ELR (cell line): ENCODE measurements at places on chromosomes 4 and X.

DNA sequence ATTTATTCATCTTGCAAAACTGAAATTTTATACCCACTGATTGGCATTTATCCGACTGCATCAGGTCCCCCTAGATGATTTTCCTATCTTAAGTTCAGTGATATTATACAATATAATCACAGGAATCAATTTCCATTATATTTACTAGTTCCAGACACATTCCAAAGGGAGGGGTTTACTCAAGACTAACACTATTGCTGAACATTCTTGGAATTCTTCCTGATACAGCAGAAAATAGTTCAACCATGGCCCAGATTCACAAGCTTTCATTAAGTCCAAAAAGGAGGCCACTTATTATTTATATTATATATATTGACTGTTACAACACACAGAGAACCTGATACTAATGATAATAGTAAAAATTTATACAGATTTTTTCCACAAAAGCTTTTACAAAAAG lies 2353.6 kb downstream of the PCDH7 start:
- DNase-seq = peak; percentile 43

- no peak for DNase-seq
Observed at GRCh38 chr4:8917321-8917811, 45.7 kb upstream of the HMX1 start.

GRCh38 chr4:184151988-184152485 lies 65.6 kb downstream of the ENPP6 start:
- DNase-seq = no peak

DNA sequence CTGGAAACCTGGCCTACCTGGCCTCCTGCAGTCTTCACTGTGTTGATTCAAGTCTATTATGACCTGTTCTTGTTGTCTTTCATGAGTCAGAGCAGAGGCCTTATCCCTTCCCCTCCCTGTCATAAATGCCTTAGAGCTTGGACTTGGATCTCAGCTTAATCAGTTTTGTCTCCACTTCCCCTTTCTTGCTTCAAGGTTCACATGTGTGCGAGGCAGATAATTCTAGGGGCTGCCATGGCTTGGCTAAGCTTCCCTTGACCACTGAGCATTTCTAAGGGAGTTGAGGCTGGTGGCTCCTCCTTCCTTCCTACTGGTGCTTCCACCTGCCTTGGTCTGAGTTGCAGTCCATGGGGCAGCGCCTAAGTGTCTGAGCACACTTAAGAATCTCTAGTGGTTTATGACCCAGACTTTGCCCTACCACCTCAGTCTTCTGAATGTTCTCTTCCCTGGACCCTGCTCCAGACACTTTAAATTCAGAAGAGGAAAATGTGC lies 1.7 kb upstream of the HEPH start:
- no peak for DNase-seq

DNA sequence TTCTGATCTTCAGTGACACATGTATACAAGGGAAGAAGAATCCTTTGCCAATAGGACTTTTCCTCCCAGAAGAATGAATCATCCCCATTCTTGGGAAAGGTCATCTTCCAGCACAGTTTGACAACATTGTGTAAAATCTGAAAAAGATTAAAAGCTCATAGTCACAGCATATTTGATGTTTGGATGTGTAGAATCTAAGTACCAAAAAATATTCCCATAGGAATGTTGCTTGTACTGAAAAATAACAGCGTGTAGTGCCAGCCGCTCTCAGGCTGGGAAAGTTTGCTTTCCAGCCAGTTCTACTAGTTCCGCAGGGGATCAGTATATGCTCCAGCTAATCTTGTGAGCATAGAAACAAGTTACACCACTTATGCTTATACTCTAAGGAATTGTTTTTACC lies 74.7 kb upstream of the IL13RA1 start:
- DNase-seq = peak; percentile 0

DNA sequence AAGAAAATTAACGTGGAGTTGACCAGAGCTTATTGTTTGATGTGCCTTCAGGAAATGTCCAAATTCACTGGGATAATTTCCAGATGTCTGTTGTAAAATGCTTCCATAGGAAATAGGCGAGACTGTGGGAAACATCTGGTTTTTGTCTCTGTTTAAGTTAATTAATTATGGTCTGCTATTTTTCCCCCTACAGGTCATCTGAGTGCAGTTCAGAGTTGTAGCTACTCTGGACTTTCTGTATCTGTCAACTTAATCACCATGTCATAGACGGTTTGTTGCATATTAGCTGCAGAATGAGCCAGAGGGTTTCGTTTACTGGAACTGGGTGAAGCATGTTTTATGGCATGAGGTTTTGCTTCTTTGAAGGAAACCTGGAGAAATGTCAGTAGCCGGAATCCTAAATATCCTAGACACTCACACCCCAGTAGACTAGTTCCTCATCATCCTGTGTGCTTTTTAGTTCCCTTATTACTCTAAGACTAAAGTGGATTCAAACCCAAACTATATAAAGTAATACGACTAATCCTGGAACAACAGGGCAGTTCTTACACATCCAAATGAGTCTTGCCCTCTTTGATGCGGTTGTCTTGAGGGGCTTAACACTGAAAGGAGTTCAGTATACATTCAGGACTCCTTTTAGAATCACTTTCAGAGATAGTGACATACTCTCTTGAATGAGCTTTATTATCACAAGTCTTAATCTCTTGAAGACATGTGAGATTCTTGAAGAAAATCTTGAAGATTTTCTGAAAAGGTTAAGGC lies 62.5 kb downstream of the PPEF1 start:
- no peak for DNase-seq

DNA sequence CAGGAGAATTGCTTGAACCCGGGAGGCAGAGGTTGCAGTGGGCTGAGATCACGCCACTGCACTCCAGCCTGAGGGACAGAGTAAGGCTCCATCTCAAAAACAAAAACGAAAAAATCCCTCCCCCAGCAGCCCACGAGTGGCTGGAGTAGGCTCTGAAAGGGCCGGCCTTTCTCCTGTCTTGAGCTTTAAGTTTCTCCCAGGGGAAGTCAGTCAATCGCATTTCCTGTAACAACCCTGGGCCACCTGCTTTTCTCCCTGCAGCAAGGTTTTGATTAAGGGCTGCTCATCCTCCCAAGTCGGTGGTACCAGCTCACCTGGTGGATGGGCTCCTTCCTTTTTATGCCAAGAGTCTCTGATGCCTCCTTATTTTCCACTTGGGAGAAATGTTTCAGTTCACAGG lies 2.0 kb upstream of the NYX start:
- DNase-seq = no peak

DNA sequence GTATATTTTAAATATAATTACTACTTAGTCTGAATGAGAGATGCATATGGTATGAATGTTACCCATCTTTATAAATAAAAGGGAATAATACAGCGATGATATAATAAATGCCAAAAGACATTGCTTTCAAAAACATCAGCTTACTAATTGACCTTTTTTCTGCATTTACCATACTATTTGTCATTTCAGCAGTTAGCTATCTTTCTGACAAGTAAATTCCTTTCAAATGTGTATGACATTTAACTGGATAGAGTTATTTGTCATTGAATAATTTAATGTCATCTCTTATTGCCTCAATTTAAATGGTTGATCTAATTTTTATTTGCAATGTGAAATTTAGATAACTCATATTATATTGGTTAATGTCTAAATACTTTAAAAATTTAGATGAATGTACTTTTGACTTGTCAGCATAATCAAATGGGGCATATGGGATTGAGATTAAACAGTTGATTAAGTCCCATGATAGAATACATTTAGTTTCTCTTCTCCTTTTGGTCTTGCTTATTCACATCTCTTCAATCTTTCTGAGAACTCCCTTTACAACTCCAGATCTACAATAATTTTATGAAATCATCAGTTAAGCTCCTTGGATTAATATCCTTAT lies 350.9 kb downstream of the PCDH18 start:
- no peak for DNase-seq

DNA sequence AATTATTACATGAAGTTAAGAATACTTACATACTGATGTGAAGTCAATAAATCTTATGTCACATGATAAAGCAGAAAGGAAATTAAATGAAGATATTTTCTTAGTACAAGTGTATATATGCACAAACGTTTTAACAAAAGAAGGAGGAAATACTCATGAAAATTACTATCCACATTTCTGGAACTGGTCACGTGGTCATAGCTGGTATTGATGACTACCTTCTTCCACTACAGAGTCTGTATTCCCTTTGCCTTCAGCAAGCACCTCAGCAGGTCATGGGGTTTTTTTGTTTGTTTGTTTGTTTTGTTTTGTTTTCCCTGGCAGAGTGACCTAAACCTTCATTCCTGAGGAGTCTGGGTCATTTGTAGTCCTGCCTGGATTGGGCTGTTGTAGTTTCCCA lies 174.9 kb upstream of the BANK1 start:
- DNase-seq = no peak

- no peak for DNase-seq
Observed at GRCh38 chr4:37066159-37066558, 178.4 kb upstream of the NWD2 start.

- DNase-seq = no peak
Observed at GRCh38 chrX:74292808-74293123, 11.2 kb upstream of the ZCCHC13 start.

GRCh38 chr4:41639291-41639690 lies 101.3 kb downstream of the LIMCH1 start:
- DNase-seq = no peak

DNA sequence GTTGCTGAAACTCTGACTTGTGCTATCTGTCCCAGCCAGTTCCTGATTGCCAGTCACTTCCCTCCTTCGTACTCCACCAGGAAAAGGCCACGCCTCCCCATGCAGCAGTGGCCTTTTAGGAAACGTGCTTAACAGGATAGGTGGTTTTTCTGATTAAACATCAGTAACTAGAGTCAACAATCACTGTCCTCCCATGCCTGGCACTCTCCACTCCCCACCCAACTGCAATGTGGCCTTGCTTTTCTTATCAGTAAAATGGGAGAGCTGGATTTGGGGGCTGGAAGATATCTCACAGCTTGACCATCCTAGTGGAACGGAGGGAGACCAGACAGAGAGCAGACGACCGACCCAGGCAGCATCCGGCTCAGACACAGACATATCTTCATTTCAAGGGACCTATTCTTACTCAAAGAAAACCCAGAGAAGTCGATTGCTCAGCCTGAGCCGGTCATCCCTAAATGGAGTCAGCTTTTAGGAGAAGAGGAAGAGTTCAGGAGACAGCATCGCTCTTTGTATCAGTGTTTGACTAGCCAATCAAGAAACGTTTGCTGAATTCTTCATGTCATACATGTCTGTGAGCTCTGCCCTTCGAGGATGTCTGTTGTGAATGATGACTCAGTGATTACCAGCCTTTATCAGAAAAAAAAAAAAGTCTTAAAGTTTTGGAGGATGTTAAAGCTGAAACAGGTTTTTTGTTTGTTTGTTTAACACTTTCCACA lies 12.7 kb upstream of the UBA6 start:
- DNase-seq = peak; percentile 74

DNA sequence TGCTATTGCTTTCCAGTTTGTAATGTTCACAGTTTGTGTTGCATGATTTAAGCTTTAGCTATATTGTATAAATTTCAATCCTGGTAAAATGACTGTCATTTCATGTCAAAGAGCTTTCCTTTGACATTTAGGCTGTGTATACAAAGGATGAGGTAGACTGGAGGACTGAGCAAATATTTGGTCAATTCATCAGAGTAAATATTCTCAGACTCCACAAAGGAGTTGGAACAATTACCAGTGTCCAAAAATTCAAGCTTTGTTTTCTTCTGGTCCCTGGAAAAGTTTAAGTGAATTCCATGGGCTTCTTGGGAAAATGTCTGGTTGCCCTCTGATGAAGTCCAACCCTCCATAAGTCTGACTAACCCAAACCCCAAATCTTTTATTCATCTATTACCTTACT lies 682.4 kb downstream of the DACH2 start:
- DNase-seq = no peak

DNA sequence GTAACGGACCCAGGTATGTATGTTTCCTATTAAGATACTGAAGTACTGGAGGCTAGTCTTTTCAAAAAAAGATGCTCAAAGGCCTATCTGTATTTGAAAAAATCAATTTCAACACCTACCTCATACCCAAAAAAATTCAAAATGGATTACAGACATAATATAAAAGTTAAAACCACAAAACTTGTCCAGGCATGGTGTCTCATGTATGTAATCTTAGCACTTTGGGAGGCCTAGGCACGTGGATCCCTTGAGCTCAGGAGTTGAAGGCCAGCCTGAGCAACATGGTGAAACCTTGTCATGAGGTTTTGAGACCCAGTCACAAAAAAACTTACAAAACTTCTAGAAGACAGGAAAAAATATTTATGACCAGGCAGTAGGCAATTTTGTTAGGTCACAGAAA lies 16.7 kb downstream of the RBMX start:
- no peak for DNase-seq

- peak; percentile 14 for DNase-seq
Observed at GRCh38 chr4:171636606-171637005, 176.6 kb upstream of the GALNTL6 start.

- DNase-seq = no peak
Observed at GRCh38 chrX:94455782-94456181, 781.8 kb downstream of the FAM133A start.

DNA sequence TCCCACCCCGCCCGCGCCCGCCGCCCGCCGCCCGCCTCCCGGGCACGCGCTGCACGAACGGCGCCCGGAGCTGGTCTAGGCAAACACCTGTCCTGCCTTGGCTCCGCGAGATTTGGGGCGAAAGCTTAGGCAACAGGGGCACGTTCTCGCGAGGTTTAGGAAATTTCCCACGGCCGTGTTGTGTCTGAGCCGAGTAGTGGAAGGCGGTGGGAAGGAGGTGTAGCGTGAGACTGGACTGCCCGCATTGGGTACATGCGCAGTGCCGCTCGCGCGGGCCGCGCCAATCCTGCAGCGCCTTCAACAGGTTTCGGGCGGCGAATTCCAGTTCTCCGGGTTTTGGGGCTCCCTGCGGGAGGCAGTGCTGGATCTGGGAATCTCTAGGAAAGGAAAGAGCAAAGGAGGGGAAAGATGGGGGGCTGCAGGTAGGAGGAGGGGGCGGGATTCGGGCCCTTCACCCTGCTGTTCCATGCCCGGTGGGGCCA lies 1.3 kb upstream of the RBPJ start:
- peak; percentile 99 for DNase-seq

- peak; percentile 84 for DNase-seq
Observed at GRCh38 chr4:118836301-118837120, 585 bp upstream of the SEC24D start.

- DNase-seq = no peak
Observed at GRCh38 chrX:68375803-68376202, 57.5 kb downstream of the OPHN1 start.

DNA sequence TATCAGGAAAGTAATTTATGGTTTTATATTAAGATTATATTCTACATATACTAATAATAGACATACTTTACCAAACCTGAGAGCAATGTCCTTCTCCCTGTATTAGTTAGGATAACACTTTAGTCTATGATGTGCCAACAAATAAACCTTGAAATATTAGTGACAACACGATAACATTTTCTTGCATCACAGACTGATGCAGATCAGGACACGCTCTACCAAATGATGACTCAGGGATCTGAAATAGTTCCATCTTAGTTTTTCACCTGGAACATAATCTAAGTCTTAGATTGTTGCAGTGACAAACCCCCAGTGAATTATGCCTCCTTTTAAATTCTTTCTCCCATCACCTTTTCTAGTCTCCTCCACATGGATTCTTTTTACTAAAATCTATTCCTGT lies 214.2 kb downstream of the CLCN4 start:
- no peak for DNase-seq

- DNase-seq = peak; percentile 23
Observed at GRCh38 chr4:153555730-153556434, 89.7 kb downstream of the TMEM131L start.
